AG04449 (cell line): ENCODE measurements at places on chromosomes 11 and 22.

GRCh38 chr11:102260241-102260640 lies 57.0 kb upstream of the BIRC3 start:
- DNase-seq: no peak

- DNase-seq: no peak
Measured at GRCh38 chr11:34209809-34210208, 104.4 kb downstream of the NAT10 start.

DNA sequence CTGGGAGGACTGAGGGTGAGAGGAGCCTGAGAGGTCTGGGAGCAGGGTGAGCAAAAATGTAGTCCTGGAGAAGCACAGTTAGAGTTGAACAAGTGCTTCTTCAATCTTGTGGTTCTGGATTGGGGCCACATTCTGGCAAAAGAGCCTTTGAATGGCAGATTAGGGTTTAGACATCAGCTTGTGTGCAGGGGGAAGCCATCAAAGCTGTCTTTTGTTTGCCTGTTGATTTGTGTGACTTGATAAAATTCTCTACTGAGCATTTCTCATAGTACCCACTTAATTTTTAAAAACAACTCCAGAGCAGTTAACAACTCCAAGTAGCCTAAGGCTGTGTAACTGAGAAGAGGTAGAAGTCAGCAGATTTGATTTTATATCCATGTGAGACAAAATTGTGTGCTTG lies 166.2 kb downstream of the FAT3 start:
- DNase-seq: no peak

DNA sequence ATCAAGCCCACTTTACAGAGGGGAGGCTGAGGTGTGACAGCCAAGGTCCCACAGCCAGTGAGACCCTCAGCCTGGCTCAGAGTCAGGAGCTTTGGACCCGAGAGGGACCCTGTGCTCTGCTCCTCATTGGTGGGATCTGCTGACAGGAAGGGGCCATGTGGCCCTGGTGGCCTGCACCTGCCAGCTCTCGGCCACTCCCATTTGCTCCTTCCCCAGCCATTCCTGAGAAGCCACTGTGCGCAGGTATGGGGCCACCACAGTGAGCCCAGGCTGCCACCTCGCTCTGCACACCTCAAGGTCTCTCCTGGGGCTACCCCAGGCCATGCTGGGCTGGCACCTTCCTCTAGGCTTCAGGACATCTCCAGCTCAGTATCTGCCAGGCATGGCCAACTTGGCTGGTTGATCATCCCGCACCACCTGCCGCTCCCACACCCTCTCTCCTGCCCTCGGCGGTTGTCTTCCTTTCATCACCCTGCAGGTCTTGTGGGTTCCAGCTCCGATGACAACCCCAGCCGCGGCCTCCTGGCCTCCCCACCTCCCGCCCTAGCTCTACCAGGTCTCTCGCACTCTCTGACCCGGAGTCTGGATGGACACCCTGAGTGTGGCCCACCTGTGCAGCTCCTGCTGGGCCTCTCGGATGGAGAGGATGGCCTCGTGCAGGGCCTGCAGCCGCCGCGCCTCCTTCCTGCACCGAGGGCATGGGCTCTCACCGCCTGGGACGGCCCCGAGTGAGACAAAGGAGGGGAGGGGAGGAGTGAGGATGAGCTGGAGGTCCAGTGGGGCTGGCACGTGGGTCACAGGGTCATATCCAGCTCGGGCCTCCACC lies 32.2 kb upstream of the CARS1 start:
- no peak for DNase-seq

GRCh38 chr11:109960831-109961230 lies 132.4 kb upstream of the ZC3H12C start:
- DNase-seq: peak; percentile 59

DNA sequence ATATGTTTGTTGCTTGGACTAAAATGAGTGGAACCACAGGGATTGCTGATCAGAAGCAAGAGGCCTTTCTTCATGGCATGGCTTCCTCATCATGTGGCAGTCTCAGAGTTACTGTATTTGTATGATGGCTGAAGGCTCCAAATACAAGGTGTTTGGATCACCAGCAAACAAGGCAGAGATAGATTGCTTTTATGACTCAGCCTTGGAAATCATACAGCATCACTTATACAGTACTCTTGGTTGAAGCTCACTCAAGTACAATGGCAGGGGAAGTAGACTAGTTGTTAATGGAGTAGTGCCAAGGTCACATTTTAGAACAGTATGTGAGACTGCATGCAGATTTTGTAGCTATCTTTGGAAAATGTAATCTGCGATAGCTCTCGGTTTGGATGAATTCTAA lies 16.6 kb downstream of the CAPRIN1 start:
- DNase-seq: no peak

- DNase-seq: no peak
Measured at GRCh38 chr22:32378707-32379272, 21.1 kb downstream of the RFPL3 start.

DNA sequence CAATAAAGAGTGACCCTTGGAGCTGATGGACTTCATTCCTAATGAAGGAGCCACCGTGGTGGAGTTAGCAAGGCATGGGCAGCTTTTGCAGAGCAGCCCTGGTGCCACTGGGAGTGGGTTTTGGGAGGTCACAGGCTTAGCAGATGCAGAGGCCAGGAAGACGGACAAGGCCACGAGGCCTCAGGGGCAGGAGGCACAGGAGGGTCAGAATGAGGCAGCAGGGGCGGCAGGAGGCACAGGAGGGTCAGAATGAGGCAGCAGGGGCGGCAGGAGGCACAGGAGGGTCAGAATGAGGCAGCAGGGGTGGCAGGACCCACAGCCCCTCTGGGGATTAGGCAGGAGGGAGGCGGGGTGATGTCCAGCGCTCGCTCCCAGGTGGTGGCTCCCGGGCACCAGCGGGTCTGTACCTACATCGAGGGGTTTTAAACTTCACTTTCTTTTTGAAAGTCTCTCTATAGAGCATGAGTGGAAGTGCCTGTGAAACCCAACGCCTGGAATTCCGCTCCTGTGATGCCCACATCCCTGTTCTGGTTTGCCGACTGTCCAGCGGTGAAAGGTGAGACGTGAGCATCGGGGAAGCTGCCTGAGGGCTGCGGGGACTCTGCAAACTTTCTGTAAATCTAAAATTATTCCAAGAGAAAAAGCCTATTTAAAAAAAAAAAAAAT lies 521.6 kb downstream of the BRD1 start:
- no peak for DNase-seq

DNA sequence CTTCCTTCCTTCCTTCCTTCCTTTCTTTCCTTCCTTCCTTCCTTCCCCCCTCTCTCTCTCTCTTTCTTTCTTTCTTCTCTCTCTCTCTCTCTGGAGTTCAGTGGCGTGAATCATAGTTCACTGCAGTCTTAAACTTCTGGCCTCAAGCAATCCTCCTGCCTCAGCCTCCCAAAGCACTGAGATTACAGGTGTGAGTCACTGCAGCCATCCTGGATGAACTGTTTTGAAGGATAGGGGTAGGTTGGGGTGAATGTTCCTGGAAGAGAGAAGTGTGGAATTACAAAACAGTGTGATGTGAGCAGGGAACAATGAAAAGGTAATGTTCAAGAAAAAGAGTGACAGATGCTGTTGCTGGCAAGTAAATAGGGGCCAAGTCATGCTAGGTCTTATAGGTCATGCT lies 12.4 kb upstream of the PLET1 start:
- no peak for DNase-seq

DNA sequence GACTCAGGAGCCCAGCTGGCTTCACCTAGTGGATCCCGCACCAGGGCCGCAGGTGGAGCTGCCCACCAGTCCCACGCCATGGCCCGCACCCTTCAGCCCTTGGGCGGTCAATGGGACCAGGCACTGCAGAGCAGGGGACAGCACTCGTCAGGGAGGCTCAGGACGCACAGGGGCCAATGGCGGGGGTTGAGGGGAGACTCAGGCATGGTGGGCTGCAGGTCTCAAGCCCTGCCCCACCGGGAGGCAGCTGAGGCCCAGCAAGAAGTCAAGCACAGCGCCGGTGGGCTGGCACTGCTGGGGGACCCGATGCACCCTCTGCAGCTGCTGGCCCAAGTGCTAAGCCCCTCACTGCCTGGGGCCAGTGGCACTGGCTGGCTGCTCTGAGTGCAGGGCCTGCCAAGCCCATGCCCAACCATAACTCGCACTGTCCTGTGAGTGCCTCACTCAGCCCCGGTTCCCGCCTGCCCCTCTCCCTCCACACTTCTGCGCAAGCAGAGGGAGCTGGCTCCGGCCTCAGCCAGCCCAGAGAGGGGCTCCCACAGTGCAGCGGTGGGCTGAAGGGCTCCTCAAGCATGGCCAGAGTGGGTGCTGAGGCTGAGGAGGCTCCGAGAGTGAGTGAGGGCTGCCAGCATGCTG lies 111.7 kb upstream of the PGR start:
- no peak for DNase-seq

GRCh38 chr11:1041936-1042608 lies 5.6 kb upstream of the MUC6 start:
- no peak for DNase-seq

DNA sequence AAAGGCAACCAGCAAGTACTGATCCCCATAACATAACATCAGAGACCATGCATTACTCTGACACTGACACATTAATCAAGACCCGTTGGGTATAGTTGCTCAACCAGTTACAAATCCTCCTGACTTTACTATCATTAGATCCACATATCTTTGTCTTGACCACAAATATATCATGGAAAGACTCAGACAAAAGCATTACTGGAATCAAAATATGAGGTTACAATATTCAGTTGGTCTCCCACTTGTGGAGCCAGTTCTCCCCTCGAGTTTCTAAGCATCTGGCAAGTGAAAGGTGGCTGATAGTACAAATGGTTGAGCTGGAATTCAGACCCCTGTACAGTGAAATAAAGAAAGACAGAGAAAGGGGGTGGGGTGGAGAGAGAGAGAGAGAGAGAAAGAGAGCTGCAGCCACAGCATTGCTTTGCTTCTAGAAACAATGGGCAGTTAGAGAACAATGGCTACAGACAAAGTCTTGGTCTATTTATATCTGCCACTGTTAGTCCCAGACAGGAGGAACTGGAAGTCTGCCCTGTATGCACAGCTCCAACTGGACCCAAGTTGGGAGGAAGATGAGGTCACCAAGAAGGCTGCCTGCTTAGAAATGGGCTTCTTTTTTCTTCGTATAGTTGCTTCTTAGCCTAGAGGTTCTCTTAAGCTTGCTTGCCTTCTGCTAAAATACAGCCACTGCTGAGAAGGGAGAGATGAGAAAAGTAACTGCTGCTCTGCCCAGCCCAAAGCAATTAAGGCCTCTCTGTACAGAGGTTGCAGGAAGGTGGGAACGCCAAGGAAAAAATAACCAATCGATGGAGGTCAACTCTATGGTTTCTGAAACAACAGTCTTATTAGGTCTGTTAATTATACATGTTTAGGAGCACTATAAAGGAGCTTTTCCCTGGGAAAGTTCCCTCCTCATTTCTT lies 85.5 kb downstream of the ETS1 start:
- DNase-seq: no peak

GRCh38 chr11:64967375-64967774 lies 4.5 kb downstream of the MAJIN start:
- DNase-seq: no peak

- no peak for DNase-seq
Measured at GRCh38 chr11:47534704-47535251, 18.2 kb downstream of the CELF1 start.

DNA sequence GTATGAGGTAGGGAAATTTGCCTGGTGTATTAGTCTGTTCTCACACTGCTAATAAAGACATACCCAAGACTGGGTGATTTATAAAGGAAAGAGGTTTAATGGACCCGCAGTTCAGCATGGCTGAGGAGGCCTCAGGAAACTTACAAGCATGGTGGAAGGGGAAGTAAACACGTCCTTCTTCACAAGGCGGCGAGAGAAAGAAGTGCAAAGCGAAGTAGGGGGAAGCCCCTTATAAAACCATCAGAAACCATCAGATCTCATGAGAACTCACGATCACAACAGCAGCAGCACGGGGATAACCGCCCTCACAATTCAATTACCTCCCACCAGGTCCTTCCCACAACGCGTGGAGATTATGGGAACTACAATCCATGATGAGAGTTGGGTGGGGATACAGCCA lies 12.0 kb upstream of the RFPL2 start:
- no peak for DNase-seq

DNA sequence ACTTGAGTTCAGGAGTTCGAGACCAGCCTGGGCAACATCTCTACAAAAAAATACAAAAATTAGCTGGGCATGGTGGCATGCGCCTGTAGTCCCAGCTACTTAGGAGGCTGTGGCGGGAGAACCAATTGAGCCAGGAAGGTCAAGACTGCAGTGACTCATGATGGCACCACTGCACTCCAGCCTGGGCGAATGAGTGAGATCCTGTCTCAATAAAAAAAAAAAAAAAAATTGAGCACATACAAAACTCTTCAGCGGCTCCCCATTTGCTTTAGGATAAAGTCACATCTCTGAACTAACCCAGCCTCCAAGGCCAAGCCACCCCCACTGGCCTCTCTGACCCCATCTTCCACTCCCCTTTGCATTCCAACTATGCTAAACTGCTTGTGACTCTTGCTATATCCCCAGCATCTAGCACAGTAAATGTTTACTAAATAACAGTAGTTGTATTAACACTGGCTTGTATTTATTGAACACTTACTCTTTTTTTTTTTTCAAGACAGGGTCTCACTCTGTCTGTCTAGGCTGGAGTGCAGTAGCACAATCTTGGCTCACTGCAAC lies 28.9 kb downstream of the CREB3L1 start:
- no peak for DNase-seq

GRCh38 chr22:38694049-38694448 lies 6.7 kb downstream of the JOSD1 start:
- no peak for DNase-seq

- DNase-seq: no peak
Measured at GRCh38 chr22:33658775-33659174, 261.5 kb downstream of the LARGE1 start.

- no peak for DNase-seq
Measured at GRCh38 chr11:35911616-35912165, 32.2 kb upstream of the LDLRAD3 start.

DNA sequence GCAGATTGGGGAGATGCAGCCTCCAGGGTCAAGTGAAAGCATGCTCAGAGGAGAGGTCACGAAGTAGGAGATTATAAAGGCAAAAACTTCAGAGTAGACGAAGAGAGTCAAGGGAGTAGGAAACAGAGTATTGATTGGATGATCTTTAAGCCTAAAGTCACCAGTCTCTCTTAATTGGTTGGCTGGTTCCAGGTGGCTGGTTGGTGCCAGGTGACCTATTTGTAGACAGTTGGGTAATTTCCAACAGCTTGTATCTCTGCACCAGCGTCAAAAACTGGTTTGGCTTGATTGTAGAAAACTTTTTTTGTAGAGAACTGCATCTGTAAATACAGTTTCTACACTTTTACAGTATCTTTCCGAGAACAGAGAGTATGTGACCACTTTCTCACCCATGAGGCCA lies 75.7 kb upstream of the CCDC90B start:
- DNase-seq: no peak

DNA sequence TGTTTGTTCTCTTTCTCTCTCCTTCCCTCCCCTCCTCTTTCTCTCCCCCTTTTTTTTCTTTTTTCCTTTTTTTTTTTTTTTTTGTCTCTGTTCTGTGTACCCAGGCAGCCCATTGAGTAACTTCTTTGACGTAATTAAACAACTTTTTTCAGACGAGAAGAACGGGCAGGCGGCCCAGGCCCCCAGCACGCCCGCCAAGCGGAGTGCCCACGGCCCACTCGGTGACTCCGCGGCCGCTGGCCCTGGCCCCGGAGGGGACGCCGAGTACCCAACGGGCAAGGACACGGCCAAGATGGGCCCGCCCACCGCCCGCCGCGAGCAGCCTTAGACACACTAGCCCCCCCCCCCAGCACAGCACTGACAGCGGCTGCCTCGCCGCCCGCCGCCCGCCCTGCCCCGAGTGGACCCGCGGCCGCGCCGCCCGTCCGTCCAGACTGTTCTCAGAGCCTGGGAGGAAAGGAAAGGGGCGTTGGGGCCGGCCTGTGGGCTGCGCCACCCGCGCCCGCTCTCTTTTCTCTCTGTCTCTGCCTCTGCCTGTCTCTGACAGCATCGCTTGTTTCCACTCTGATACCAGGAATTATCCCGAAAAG lies 26.1 kb downstream of the MOB2 start:
- no peak for DNase-seq
